ENCODE measurements at places on chromosomes 7 and 10.

DNA sequence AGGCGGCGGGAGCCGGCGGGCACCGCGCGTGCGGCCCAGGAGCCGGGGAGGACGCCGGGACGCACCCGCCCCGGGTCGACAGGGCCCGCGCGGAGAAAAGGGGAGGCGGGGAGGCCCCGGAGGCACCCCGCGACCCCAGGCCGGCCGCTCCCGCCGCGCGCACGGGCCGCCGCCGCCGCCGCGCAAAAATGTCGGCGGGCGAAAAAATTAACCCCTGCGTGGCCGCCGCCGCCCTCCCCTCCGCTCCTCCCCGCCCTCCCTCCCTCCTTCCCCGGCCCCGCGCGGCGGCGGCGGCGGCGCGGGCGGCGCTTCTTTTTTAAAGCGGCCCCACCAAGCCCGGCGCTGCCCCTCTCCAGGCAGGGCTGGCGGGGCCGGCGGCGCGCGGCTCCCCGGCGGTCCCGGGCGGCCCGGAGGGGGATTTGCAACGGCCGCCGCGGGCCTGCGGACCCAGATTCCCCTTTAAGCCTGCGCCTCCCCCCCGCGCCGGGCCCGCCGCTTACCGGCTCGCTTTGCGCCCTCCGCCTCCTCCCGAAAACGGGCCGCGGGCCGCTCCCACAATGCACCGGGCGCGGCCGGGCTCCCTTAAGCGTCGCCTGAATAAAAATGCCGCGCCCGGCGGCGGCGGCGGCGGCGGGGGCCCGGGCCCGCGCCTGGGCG lies 465 bp downstream of the SEPHS1 start:
- peak; percentile 87 for DNase-seq

GRCh38 chr7:157220916-157221569 lies 82.3 kb downstream of the UBE3C start:
- no peak for DNase-seq

GRCh38 chr7:157022681-157023588 lies 12.5 kb upstream of the MNX1 start:
- DNase-seq: no peak

DNA sequence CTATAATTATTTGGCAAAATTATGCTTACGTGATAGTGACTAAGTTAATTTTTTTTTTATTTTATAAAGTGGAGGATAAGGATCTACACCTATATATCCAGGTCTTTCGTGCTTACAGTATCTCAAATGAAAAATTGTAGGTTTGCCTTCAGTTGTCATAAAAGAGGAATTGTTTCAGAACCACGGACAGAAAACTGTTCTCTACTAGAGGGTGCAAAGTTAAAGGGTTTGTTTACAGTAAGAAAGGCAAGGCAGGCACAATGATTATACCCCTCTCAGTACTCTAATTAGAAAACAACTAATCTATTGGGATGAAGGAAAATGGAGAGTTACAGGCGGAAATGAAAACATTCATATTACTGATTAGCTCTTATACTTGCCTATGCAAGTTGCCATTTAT lies 1.5 kb downstream of the PCLO start:
- no peak for DNase-seq

- no peak for DNase-seq
These were observed 23.5 kb upstream of the KDM7A start for GRCh38 chr7:140200061-140200989.

- no peak for DNase-seq
These were observed 256.7 kb downstream of the SEMA3A start for GRCh38 chr7:83937930-83938329.

DNA sequence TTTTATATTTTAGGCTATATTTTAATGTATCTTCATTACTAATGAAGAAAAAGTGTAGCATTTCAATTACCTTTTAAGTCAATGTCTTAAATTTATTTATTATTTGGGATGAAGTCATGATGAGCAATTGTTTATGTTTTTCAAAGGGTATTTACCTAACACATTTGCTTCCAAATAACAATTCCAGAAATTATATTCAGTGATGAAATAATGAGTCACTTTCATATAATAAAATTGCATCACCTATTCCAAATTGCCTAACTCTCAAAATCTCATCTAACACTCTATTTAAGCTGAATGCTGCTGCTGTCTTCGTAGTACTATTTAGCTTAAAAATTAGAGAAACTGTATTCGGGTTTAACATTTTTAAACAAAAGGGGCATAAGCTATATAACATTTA lies 97.7 kb downstream of the PRKG1 start:
- DNase-seq: no peak

DNA sequence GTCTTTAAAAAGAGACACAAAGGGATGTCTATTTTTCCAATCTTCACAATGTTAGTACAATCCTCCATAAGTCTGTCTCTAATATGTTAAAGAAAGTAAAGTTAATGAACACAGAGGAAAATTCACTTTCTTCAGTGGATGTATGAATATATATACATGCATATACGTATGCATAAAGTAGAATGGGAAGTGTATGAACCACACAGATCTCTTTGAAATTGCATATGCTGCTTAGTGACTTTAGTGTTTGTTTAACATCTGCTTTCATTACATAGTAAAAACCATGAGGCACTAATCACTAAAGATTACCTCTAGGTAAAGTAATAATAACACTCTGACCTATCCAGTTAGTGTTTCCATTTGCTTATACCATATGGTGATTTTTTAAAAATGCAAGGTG lies 451.2 kb downstream of the SEMA3D start:
- no peak for DNase-seq

DNA sequence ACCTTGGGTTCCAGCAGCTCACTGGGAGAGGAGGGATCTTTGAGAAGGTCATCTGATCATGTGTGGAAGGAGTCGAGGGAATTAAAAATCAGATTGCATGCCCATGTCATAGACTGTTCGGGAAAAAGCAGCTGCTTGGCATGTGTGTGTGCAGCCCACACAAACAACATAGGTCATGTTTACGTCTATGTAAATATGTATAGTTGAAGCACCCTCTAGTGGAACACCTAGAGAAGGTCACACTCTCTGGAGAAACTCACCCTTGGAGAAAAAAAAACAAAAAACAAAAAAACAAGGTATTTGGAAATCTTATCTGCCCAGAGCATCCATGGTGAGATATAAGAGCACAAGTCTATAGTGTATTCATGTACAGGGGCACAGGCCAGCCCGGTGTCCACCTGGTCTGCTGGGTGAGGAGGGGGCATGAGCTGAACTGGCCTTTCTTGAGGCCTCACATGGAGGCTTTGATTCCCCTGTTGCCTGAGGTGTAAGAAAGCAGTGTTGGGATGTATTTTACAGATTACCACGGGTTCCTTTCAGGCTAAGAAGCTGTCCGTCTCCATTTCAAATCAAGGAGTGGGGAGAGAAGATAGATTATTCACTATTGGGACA lies 98.0 kb downstream of the NPY start:
- no peak for DNase-seq
